ENCODE measurements at places on chromosomes 6 and 20. TPM values are rescaled to one million over a fixed set of nuclear protein-coding genes. Genes with fewer than 3 reads are reported as not detected.

Gene HLA-DOA
- not detected for polyA plus RNA-seq

- DNase-seq = no peak
Measured at GRCh38 chr6:15730442-15730841, 67.6 kb upstream of the DTNBP1 start.

Gene GPR6
- not detected for polyA plus RNA-seq

DNA sequence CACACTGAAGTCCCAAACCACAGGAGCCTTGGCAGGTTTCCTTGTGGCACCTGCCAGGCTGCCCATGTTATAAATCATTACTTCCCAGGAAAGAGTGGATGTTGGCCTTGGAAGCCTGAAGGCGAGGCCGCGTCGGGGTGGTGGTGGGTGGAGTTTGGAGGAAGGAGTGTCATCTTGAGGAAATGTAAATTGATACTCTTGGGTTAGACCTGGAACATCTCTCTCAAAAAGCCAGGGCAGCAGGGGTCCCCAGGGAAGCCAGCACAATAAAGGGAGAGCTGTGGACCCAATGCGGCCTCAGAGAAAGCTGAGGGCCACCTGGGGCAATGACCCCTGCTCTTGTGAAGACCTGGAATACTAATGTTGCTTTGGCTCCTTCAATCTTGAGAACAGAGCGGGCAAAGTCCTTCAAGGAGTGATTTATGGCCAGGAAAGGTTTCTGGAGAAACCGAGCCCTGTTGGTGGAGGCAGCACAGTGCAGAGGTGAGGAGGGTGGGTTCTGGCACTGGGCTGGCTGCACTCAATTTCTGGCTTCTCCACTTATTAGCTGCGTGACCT, 26.3 kb upstream of the TRAF3IP2 start:
- no peak for DNase-seq

DNA sequence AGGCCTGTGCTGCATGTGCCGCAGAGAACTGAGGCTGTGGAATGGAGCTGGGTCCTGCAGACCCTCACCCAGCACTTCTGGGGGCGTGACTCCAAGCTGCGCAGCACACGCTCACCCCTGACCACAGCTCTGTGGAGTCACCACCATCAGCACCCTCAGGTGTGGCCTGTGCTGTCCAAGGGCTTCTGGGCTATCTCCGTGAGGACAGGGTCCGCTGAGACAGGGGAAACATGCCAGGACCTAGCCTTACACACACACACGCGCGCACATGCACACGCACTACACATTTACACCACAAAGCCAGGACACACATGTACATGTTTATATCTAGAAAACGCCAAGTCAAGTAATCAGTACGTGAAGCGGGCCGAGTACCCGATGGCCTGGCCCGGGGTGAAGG, 26.8 kb upstream of the TCFL5 start:
- no peak for DNase-seq

Gene SFTA2
- not detected for polyA plus RNA-seq

Gene SEL1L2
- polyA plus RNA-seq = not detected

- no peak for DNase-seq
Measured at GRCh38 chr6:89118931-89119330, 1.1 kb upstream of the SRSF12 start.

Gene ECHDC1
- polyA plus RNA-seq = 57.6 TPM

Gene GNAS-AS1
- not detected for polyA plus RNA-seq

DNA sequence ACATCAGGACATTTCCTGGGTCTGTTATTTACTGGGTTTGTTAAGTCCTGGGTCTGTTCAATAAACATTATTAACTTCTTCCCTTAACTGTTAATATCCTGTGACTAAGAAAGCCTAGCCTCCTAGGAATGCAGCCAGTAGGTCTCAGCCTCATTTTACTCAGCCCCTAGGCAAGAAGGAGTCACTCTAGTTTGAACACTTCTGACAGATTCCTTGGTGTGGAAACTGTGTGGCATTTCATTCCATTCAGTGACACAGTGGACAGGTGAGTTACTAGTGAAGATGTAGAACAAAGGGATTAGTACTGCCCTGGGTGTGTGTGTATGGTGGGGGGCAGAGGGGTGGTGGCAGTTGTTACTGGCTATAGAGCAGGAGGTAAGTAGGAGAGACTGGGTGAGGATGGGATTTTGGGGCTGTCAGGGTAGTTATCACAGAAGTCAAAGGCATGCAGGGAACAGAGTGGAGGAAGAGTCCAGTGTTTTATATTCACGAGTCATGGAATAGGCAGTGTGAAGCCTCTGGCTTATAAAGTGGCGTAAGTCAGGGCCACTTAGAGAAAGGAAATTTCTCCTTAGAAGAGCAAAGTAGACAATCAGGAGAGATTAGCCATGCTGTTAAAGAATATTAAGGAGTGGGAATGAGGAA, 28.4 kb downstream of the RNF182 start:
- peak; percentile 19 for DNase-seq

Gene LZTS3
- 4.2 TPM for polyA plus RNA-seq

Gene MBOAT1
- 1.8 TPM for polyA plus RNA-seq

DNA sequence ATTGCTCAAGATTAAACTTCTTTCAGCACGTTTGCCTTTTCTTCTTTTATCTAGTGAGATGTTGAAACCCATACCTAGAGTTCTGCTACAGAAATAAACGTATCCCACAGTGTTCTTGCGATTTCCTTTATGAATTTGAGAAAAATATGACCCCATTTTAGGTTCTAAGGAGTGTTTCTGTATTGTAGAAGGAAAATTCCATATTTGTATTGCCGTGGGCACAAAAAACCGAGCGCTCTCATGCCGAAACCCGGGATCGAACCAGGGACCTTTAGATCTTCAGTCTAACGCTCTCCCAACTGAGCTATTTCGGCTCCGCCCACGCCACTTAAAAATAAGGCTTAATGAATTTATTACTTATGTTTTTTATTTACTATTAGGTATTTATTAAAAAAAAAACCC, 23.7 kb downstream of the ZNF311 start:
- DNase-seq = peak; percentile 65

- no peak for DNase-seq
Measured at GRCh38 chr6:169450097-169450496, 196.5 kb upstream of the THBS2 start.

Gene KIF13A
- polyA plus RNA-seq = 28.3 TPM

- no peak for DNase-seq
Measured at GRCh38 chr20:1964659-1965405, 29.0 kb downstream of the PDYN start.

GRCh38 chr6:148203281-148203925, 139.2 kb upstream of the SASH1 start:
- no peak for DNase-seq

DNA sequence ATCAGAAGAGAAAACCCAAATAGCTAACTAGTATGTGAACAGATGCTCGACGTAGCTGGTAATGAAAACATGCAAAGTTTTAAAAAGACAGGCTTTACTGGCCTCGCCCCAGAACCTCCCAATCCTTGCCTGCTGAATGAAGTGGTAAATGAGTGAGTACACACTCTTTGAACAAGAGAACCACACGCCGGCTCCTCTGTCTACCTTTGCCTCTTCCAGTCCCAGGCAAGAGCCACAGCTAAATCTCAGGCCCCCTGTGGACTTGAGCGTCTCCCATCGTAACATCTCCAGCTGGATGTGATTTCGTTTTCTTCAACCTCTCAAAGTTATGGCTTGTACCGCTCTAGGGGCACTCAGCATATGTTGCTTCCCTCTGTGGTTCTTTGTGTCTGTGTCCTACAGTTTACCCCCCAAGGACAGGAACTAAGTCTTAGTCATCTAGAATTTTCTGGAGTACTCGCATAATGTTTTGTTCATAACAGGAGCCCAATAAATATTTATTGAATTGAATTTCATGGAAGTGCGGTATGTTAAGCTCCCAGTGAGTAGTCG, 153.2 kb upstream of the TAB2 start:
- no peak for DNase-seq

Gene ID4
- 1.4 TPM for polyA plus RNA-seq

DNA sequence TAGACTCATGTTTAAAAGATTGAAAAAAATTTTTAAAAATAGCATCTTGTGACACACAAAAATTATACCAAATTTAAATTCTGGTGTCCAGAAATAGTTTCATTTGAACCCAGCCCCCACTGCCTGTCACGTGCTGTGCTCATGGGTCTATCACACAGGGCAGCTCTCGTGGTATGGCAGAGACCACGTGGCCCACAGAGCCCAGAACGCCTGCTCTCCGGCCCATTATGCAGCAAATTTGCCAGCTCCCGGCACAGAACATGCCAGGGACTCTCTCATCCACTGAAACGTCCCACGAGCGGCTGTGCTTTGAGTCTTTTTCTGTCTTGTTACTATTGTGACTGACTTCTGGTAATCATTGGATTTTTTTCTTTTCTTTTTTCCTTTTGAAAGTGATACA, 224.3 kb downstream of the TTLL2 start:
- no peak for DNase-seq

Gene PDYN
- not detected for polyA plus RNA-seq

- peak; percentile 7 for DNase-seq
Measured at GRCh38 chr6:79671600-79672266, 40.6 kb downstream of the SH3BGRL2 start.

Gene TFAP2B
- polyA plus RNA-seq = not detected

DNA sequence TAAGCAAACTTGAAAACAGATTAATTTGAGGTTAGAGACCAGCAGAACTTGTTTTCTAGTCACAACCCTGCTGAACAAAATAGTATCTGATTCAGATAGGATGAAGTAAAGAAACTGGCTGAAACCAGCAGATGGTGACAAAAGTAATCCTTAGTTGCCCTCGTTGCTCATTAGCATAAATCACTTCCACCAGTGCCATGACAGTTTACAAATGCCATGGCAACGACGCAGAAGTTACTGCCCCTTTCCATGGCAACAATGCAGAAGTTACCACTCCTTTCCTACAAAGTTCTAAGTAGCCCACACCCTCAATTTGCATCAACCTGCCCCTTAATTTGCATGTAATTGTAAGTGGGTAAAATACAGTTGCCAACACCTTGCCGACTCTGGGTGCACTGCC, 23.7 kb downstream of the SNRPB start:
- no peak for DNase-seq

DNA sequence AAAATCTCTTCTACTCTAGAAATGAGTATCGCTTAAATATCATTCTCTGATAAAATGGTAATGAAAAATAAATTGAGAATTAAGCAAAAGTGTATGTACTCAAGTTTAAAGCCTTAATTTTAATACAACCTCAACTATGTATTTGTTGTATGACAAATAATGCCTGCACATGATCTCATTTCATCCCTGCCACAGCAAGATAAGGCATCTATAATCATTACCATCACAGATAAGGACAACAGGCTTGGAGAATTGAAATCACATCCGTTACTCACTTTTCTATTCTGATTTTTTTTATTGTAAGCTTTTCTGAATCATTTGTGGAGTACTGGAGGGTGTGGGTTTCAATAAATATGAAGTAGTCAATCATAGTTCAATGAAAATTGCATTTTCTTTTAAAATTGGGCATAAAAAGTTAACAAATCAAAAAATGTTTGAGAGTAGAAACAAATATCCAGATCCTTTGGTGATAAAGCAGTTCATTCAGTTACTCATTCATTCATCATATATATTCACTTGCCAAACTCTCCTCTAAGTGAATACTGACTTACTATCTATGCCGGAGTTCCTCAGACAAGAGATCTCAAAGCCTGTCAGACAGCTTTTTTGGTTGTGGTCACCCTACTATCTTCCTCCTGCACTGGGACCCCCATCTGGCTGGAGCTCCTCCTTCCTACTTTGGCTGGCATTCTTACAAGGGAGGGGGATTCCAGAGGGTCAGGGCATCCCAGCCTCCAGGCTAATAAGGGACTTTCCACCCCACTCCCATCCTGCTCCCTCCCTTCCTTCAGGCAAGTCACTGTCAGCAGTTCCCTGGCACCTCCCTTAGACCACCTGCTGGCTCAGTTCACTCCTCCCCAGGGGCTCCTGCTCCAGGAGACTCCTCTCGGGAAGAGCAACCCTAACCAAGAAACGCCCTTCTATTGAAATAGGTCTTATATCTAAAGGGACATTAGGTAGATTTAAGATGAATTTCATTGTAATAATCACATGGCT, 118.6 kb downstream of the OGFRL1 start:
- peak; percentile 80 for DNase-seq

Gene PLEKHG1
- 0.17 TPM for polyA plus RNA-seq

Gene ZNF391
- 0.34 TPM for polyA plus RNA-seq

Gene C4A
- 1.4 TPM for polyA plus RNA-seq

- DNase-seq = no peak
Measured at GRCh38 chr20:8390037-8390433, 258.0 kb downstream of the PLCB1 start.

- DNase-seq = no peak
Measured at GRCh38 chr6:73608761-73609160, 45.0 kb downstream of the SLC17A5 start.

Gene ZGPAT
- polyA plus RNA-seq = 23.9 TPM

DNA sequence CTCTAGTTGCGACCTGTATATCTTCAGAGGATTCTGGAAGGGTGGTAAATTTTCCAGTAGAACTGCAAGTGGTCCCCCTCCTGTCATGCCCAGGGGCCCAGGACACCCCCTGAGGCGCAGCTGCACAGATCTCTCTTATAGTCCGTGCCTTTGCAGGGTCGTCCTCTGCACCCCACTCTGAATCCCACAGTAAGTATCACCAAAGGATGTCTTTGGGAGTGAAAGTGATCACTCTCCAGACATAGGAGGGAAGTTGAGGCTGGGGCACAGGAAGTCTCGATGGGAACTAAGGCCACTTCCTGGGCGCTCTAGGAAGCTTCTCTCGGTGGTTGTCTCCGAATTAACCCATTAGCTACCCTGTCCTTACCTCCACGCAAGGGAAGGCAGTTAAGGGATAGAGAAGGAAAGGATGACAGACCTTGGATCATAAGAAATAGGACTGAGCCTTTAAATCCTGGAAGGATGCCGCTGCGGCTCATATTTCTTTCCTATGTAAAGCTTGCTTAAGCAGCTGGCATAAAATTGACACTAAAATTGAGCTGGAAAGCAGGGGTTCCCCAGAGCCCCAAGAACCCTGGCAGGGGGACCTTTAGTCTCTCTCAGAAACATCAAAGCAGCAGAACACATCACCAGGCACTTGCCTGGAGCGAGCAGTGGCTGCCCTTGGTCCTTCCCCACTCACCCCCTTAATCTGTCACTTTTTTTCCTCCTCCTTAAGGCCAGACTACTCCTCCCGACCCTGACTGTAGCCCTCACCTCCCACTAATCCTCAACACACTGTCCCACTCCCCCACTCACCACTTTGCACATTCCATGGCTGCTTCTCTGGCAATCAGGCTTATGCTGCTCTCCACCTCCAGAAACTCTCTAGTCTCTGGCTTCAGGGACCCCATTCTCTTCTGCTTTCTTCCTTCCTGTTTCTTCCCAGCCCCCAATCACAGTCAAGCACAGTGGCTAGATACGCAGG, at the start of gene ZKSCAN4:
ZKSCAN4 (minus strand) TSS at position 261 of the 967 bp plus-strand sequence. CDS start 289 bp downstream, outside the sequence.
- peak; percentile 64 for DNase-seq

- DNase-seq = no peak
Measured at GRCh38 chr6:166333172-166333995, 9.0 kb downstream of the SFT2D1 start.

Gene BMP7
- 0.22 TPM for polyA plus RNA-seq

- DNase-seq = no peak
Measured at GRCh38 chr6:5510331-5511133, 249.2 kb downstream of the FARS2 start.

Gene SPEF1
- polyA plus RNA-seq = 1.4 TPM

GRCh38 chr6:106518748-106519147, 110.5 kb downstream of the RTN4IP1 start:
- DNase-seq = no peak

Gene SEMG1
- not detected for polyA plus RNA-seq
